EL (cell line): ENCODE measurements at places on chromosomes 1 and 21.

- no peak for DNase-seq
These were observed 4.4 kb upstream of the DVL1 start for GRCh38 chr1:1353389-1354151.

- DNase-seq = no peak
These were observed 142.4 kb downstream of the GLUL start for GRCh38 chr1:182249201-182249676.

DNA sequence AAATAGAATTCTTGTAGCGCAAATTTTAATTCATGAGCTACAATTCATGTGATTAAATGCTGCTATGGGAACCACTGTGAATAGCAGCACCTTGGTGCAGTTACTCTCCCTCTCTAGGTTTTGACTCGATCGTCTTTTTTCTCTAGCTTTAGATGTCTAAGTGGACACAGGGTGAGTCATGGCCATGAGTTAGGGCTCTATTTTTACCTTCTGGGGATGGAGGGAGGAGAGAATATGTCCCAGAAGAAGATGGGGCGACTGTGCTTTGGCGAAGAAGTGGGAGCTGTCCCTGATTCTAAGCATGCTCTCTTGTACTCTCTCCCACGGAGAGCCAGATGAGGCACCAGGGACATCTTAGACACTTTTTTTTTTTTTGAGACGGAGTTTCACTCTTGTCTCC lies 1.6 kb upstream of the OR2B11 start:
- no peak for DNase-seq

GRCh38 chr1:39332828-39333227 lies 128.3 kb downstream of the MACF1 start:
- DNase-seq = no peak

DNA sequence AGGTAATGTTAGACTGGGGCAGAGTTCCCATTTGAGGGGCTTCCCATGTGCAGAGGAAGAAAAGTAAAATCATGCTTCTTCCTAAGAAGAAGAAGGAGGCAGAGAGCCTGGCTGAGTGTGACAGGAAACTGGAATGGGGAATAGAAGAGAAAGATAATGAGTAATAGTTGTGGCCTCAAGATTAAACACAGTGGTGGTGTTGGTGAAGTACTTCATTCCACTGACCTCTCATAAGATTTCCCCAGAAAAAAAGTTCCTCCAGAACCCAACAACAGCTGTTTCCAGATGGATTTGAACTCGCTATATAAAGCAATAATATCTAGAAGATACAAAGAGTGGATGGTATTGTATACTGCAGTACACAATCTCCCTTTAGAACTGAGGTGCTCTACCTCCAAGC lies 13.0 kb downstream of the RGS1 start:
- peak; percentile 30 for DNase-seq

DNA sequence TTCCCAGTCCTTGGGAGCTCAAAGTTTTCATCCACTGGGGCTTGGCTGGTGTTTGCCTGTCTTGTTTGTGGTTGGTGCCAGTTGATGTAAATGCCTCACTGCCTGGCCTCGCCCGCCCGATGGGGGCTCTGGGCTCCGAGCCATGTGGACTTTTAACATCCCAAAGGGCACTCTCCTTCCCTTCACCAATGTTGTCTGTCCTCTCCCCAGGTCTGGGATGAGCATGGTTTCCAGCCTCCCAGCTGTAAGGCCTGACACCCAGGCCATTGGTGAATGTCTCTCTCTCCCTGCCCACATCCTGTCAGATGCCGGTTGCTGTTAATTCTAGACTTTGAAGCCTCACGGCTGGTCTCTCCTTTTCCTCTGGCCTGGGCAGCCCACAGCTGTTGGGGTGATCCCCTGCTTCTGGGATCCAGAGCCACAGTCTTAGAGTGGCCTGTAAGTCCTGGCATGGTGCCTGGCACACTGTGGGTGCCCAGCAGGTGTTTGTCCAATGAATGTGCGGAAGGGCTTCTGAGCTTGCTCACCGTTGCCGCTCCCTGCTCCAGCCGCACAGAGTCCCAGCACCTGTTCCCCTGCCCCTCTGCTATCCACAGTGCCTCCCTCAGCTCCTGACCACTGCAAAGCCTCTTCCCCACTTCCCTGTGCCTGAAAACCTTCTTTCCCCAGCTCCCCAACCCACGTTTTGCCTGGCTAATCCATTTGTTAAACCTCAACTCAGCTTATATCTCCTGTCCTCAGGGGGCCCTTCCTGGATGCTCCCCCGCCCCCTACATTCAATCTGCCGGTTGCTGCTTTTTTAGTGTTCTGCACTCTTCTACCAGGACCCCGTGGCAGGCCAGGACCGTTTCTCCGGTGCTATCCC lies 3.3 kb upstream of the C1orf174 start:
- no peak for DNase-seq

GRCh38 chr1:58929671-58930325 lies 146.0 kb upstream of the JUN start:
- DNase-seq = no peak

- no peak for DNase-seq
These were observed 83.6 kb downstream of the GRIK3 start for GRCh38 chr1:36950604-36951291.

- peak; percentile 82 for DNase-seq
These were observed 595 bp upstream of the DDR2 start for GRCh38 chr1:162631546-162632191.

- DNase-seq = peak; percentile 5
These were observed 84.2 kb downstream of the LBR start for GRCh38 chr1:225343618-225344017.

GRCh38 chr1:23384312-23385058 lies 14.8 kb upstream of the ZNF436 start:
- DNase-seq = peak; percentile 74

GRCh38 chr1:213414911-213415310 lies 363.9 kb downstream of the RPS6KC1 start:
- DNase-seq = no peak

GRCh38 chr1:76659171-76659940 lies 207.9 kb upstream of the ST6GALNAC5 start:
- peak; percentile 48 for DNase-seq
